ENCODE measurements at places on chromosomes 6 and 20. TPM values are rescaled to one million over a fixed set of nuclear protein-coding genes. Genes with fewer than 3 reads are reported as not detected.

CNR1 gene
- not detected for total RNA-seq

PDE10A gene
- not detected for total RNA-seq

DST gene
- total RNA-seq, result 5.9 TPM

CTAGE9 gene
- total RNA-seq, result not detected

GLP1R gene
- total RNA-seq, result not detected

LRRC1 gene
- 0.78 TPM for total RNA-seq

GPX5 gene
- not detected for total RNA-seq

ZBTB12 gene
- total RNA-seq, result 0.28 TPM

HLA-DQA1 gene
- 5.9 TPM for total RNA-seq

TP53TG5 gene
- not detected for total RNA-seq

HLA-DQB1 gene
- 21.5 TPM for total RNA-seq
